ENCODE measurements at places on chromosomes 6 and 20. TPM values are rescaled to one million over a fixed set of nuclear protein-coding genes. Genes with fewer than 3 reads are reported as not detected.

DNA sequence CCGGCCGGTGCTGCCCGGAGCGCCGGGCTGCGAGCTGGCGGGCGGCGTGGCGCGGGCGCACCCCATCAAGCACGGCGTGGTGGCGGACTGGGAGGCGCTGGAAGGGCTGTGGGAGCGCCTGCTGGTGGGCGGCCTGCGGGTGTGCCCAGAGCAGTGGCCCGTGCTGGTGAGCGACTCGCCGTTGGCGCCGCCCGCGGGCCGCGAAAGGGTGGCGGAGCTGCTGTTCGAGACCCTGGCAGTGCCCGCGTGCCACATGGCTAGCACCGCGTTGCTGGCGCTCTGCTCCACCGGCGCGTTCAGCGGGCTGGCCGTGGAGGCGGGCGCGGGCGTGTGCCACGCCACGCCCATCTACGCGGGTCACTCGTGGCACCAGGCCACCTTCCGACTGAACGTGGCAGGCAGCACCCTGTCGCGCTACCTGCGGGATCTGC is 517 bp downstream of the ACTL10 start:
- DNase-seq, result peak; percentile 74
- peak overlapping the region; percentile 52 for H3K4me3 ChIP-seq
- H3K27ac ChIP-seq, result peak overlapping the region; percentile 44
- peaks cover 44% of the 10 kb centered on the region for H3K4me1 ChIP-seq
- no peaks in the 10 kb centered on the region for H3K27me3 ChIP-seq

BMP7 gene
- 0.10 TPM for polyA plus RNA-seq

MAFB gene
- 0.05 TPM for polyA plus RNA-seq

- H3K36me3 ChIP-seq, result no peaks in the 10 kb centered on the region
- peak; percentile 98 for DNase-seq
- peak within 1 kb of the TSS; percentile 86 for H3K4me3 ChIP-seq
- peak within 1 kb of the TSS; percentile 58 for H3K27ac ChIP-seq
- no peaks in the 10 kb centered on the region for H3K27me3 ChIP-seq
Observed at GRCh38 chr20:20712474-20713243, at the start of gene RALGAPA2. RALGAPA2 (minus strand) TSS chr20:20712644; CDS start chr20:20712480, 164 bp downstream.

DNAH8 gene
- under 0.01 TPM for polyA plus RNA-seq

DNA sequence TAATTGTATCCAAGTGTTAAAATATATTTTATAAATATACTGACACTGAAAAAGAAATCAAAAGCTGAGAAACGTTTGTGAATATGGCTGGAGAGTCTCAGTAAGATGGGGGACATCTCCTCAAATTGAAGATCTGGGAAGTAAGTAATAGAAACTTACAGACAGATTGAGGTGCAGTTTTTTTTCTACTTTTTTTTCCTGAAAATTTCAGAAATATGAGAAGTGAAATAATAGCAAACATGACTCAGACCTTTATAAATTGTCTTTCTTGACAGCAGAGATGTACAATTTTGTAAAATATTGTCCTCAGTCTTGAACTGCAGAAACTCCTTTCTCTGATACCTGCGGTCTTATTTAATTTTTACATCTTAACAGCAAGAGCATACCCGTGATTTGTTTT is 347.1 kb downstream of the UTRN start:
- H3K4me1 ChIP-seq, result no peaks in the 10 kb centered on the region
- H3K36me3 ChIP-seq, result no peaks in the 10 kb centered on the region
- DNase-seq, result no peak
- no peak overlapping the region for H3K4me3 ChIP-seq
- no peak overlapping the region for H3K27ac ChIP-seq

TNNC2 gene
- 1.1 TPM for polyA plus RNA-seq

DNA sequence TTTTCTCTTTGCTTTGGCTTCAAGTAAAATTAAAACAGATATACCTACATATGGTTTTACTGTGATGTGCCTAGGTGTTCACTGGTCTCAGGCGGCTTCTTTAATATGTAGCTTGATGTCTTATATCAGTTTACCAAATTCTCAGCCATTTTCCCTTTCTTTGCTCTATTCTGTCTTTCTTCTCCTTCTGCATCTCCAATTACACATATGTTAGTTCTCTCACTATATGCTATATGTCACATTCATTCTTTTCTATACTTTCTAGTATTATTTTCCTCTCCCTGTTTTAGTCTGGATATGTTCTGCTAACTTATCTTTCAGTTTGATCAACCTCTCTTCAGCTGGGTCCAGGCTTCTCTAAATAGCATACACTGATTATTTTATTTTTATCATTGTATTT is 14.4 kb upstream of the WFDC8 start:
- H3K27ac ChIP-seq, result no peak overlapping the region
- H3K27me3 ChIP-seq, result peaks cover 2% of the 10 kb centered on the region
- H3K4me1 ChIP-seq, result no peaks in the 10 kb centered on the region
- no peaks in the 10 kb centered on the region for H3K36me3 ChIP-seq

GGT7 gene
- 25.5 TPM for polyA plus RNA-seq

GRCh38 chr6:134171517-134171916 is 119.1 kb upstream of the SLC2A12 start:
- DNase-seq, result no peak
- H3K4me3 ChIP-seq, result peak overlapping the region; percentile 78
- no peaks in the 10 kb centered on the region for H3K27me3 ChIP-seq
- H3K4me1 ChIP-seq, result peaks cover 16% of the 10 kb centered on the region
- H3K27ac ChIP-seq, result peak overlapping the region; percentile 94
- peaks cover 41% of the 10 kb centered on the region for H3K36me3 ChIP-seq

DNA sequence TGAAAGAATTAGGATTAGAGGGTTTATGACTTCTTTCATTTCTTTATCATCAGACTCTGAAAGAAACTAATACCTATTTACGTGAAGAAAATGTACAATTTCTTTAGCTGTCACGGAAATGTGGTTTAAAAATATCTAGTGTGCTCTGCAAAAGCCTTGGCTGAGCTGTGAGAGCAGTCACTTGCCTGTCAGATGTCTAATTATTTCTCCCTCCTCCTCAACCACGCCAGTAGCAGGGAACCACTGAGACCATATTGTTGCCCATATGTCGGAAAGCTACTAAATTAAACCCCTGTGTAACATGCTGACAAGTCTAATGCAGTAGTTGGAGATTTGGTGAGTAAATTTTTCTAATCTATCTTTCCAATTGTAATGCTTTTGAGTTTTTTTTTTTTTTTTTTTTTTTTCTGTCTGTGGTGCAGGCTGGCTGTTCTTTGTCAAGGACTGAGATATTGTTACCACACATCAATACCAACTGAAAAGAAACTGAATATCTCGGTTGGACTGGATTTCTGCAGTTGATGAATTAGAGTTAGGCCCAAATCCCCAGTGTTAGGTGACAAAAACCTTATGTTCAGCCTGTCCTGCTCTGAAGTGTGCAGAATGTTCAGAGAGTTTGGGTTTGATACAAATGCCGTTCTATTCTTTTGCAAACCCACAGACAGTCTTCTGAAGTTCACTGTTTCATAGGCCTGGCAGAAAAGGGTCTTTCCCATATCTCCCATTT is 302.9 kb upstream of the SYNCRIP start:
- no peak overlapping the region for H3K4me3 ChIP-seq
- no peaks in the 10 kb centered on the region for H3K4me1 ChIP-seq
- DNase-seq, result no peak
- H3K27ac ChIP-seq, result no peak overlapping the region
- no peaks in the 10 kb centered on the region for H3K27me3 ChIP-seq
- H3K36me3 ChIP-seq, result no peaks in the 10 kb centered on the region

DNA sequence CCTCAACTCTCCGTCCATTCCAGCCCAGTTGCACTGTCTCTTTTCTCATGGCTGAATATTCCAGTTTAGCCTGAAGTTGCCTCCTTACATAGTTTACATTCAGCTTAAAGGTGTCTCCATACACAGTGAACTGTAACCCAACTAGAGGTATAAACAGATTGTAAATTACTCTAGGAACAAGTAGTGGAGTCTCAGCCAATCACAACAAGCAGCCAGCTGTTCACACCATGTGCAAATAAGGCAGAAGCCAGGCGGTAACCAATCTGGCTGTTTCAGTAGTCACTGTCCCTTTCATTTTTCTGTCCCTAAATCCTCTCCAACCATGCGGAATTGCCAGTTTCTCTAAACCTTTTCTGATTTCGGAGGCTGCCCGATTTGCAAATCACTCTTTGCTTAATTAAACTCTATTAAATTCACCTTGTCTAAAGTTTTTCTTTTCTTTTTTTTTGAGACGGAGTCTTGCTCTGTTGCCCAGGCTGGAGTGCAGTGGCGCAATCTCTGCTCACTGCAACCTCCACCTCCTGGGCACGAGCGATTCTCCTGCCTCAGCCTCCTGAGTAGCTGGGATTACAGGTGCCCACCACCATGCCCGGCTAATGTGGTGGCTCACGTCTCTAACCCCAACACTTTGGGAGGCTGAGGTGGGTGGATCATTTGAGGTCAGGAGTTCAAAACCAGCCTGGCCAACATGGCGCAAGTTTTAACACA is 37.6 kb upstream of the GFOD1 start:
- H3K27me3 ChIP-seq, result no peaks in the 10 kb centered on the region
- no peaks in the 10 kb centered on the region for H3K4me1 ChIP-seq
- DNase-seq, result no peak

- no peak overlapping the region for H3K27ac ChIP-seq
- no peak for DNase-seq
- no peak overlapping the region for H3K4me3 ChIP-seq
- H3K27me3 ChIP-seq, result no peaks in the 10 kb centered on the region
Observed at GRCh38 chr6:132491303-132491702, 21.6 kb downstream of the STX7 start.

POPDC3 gene
- polyA plus RNA-seq, result 19.0 TPM

DNA sequence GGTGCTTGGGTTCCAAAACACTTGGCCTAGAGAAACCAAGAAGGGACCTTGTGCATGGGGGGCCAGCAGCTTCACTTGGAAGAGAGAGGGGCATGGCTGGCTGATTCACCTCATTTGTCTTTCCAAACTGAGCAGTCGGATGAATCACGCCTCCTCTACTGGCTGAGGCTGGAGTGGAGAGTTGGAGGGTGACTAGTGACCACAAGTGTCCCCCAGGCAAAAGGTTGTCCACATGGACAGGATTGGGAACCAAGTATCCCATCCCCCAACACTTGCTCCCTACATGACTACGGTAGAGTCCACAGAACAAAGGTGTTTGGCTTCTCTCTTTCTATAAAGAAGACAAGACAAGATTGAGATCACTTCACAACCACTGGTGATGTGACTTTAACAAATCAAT is 875.6 kb downstream of the QKI start:
- H3K4me1 ChIP-seq, result no peaks in the 10 kb centered on the region
- H3K27ac ChIP-seq, result no peak overlapping the region
- H3K36me3 ChIP-seq, result no peaks in the 10 kb centered on the region

DNA sequence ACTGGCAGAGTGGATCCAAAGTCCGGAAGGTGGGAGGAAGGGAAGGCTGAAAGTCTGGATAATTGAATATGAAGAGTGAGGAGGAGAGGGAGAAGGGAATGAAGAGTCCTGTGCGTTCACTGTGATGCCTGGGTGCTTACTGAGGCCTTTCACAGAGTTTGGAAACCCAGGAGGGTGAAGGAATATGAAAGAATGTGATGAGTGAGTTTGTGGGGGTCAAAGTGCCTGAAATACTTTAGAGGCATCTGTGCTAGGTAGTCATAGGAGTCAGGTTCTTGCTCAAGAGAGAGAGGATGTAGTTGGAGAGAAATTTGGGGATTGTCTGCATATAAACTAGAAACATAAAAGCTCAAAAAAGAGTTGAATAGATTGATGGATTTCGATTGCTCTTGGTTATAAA is 20.7 kb downstream of the NKX2-4 start:
- H3K36me3 ChIP-seq, result peaks cover 50% of the 10 kb centered on the region
- no peak overlapping the region for H3K4me3 ChIP-seq
- no peaks in the 10 kb centered on the region for H3K27me3 ChIP-seq
- DNase-seq, result no peak

SERPINB6 gene
- 111 TPM for polyA plus RNA-seq

CALHM4 gene
- not detected for polyA plus RNA-seq

GRCh38 chr6:42251500-42251899 is 33.8 kb upstream of the MRPS10 start:
- no peak for DNase-seq
- H3K27ac ChIP-seq, result peak overlapping the region; percentile 78
- no peaks in the 10 kb centered on the region for H3K27me3 ChIP-seq
- peaks cover 21% of the 10 kb centered on the region for H3K4me1 ChIP-seq
- H3K4me3 ChIP-seq, result no peak overlapping the region

ABHD16A gene
- polyA plus RNA-seq, result 49.3 TPM

EFCAB8 gene
- polyA plus RNA-seq, result not detected

DNA sequence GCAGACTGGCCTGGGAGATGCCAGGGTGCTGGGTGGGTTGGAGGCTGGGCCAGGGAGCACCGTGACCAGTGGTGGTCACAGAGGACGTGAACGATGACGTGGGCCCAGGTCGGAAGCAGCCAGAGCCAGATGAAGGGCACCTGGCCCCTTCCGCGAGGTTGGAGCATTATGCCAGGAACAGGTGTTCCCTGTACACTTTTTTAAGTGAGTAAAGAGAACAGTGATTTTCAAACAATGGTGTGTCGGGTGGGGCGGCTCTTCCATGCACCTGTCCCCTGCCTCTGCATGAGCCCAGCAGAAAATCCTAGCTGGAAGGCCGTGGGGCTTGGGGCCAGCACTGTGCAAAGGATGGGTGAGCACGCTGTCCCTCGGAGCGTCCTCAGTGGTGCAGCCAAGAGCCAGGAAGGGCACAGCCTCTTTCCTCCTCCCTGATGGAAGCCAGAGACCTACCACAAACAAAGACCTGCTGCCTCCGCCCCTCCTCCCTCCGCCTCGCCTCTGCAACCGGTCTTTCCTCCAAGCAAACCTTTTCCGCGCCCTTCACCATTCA is 350.5 kb downstream of the ZFAND3 start:
- no peak overlapping the region for H3K4me3 ChIP-seq
- H3K36me3 ChIP-seq, result peaks cover 5% of the 10 kb centered on the region
- no peak overlapping the region for H3K27ac ChIP-seq
- H3K27me3 ChIP-seq, result no peaks in the 10 kb centered on the region

RHAG gene
- polyA plus RNA-seq, result not detected

GRCh38 chr6:44128020-44128917 is 915 bp downstream of the TMEM63B start:
- peak overlapping the region; percentile 7 for H3K27ac ChIP-seq
- peak overlapping the region; percentile 92 for H3K4me3 ChIP-seq
- H3K36me3 ChIP-seq, result 0 out of 2 replicates have a peak, but pooled peaks cover 6% of the 10 kb centered on the region

THBD gene
- polyA plus RNA-seq, result 0.13 TPM

DNA sequence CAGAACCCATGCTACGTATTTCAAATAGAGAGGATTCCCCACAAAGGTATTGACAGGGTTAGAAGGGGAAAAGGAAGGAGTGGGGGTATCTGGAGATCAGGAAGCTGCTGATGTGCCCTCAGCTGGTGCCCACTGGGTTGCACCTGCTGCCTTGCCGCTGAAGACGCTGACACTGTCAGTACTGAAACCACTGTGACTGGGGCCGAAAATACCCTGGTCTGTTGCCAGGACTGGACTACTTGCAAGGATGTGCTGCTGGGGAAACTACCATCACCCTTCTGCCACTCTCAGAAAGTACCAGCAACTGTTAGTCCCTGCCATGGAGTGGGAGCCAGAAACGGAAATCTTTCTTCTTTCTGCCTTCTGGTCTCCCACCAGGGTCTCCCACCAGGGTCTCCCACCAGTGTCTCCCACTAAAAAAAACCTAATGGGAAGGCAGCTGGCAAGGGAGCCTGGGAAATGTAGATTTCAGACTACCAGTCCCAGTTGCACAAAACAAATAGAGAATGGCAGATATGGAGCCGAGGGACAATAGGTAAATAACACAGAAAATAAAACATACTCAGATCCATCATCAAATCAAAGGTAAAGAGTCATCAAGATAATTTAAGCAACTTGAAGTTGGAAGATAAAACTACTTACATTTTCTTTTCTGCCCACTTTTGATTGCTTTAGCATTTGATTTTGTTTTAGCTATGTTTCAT is 204.8 kb downstream of the TPBG start:
- no peak for DNase-seq
- no peak overlapping the region for H3K27ac ChIP-seq
- H3K27me3 ChIP-seq, result no peaks in the 10 kb centered on the region
- H3K4me1 ChIP-seq, result peaks cover 6% of the 10 kb centered on the region
- H3K36me3 ChIP-seq, result no peaks in the 10 kb centered on the region

GSTA2 gene
- polyA plus RNA-seq, result not detected

HLA-DQB2 gene
- polyA plus RNA-seq, result not detected

GRCh38 chr6:92586236-92586977 is 833.0 kb downstream of the EPHA7 start:
- no peaks in the 10 kb centered on the region for H3K27me3 ChIP-seq
- DNase-seq, result no peak
- no peak overlapping the region for H3K4me3 ChIP-seq
- H3K27ac ChIP-seq, result no peak overlapping the region
